Tracheal epithelial cell (primary cell): ENCODE measurements at places on chromosomes 2 and 18. TPM values are rescaled to one million over a fixed set of nuclear protein-coding genes. Genes with fewer than 3 reads are reported as not detected.

The ZNF804A gene
- total RNA-seq = not detected in 2 replicates

The COPS9 gene
- total RNA-seq = 25.4 and 36.1 TPM in 2 replicates

The MGAT5 gene
- total RNA-seq = 51.8 and 63.3 TPM in 2 replicates

The HTR2B gene
- total RNA-seq = not detected in 2 replicates

The MYOM1 gene
- 0.43 and 0.96 TPM in 2 replicates for total RNA-seq

The GCG gene
- total RNA-seq = not detected in 2 replicates

The ACOXL gene
- total RNA-seq = 0.24 TPM in 1 of 2 replicates, not detected in the other

The PID1 gene
- 4.3 and 5.8 TPM in 2 replicates for total RNA-seq

The MSTN gene
- total RNA-seq = not detected in 2 replicates

The CNTNAP5 gene
- total RNA-seq = not detected in 2 replicates

The AFG3L2 gene
- 62.4 and 67.8 TPM in 2 replicates for total RNA-seq

The TMEM37 gene
- 0.72 TPM in 1 of 2 replicates, not detected in the other for total RNA-seq

The FKBP7 gene
- total RNA-seq = 0.43 and 3.4 TPM in 2 replicates

The HK2 gene
- 50.5 and 122 TPM in 2 replicates for total RNA-seq

The ANO7 gene
- total RNA-seq = 0.24 TPM in 1 of 2 replicates, not detected in the other

The MAPRE3 gene
- total RNA-seq = 1.7 and 2.4 TPM in 2 replicates

The SP140 gene
- 0.48 TPM in 1 of 2 replicates, not detected in the other for total RNA-seq

The DSG1 gene
- 0.21 and 0.72 TPM in 2 replicates for total RNA-seq

The ADGRF3 gene
- total RNA-seq = not detected in 2 replicates

The RAX gene
- total RNA-seq = not detected in 2 replicates

The MBD5 gene
- total RNA-seq = 3.6 and 6.6 TPM in 2 replicates

The UCN gene
- 0.48 and 0.85 TPM in 2 replicates for total RNA-seq

The CHRNG gene
- not detected in 2 replicates for total RNA-seq

The BOK gene
- total RNA-seq = 27.5 and 48.2 TPM in 2 replicates

The IL1RL1 gene
- total RNA-seq = 7.5 and 11.6 TPM in 2 replicates

The MARCHF4 gene
- 0.48 TPM in 1 of 2 replicates, not detected in the other for total RNA-seq

The CRACDL gene
- total RNA-seq = 0.48 and 1.1 TPM in 2 replicates

The INPP5D gene
- 21.9 and 66.3 TPM in 2 replicates for total RNA-seq

The MBOAT2 gene
- 69.6 and 139 TPM in 2 replicates for total RNA-seq

The CD226 gene
- total RNA-seq = under 0.01 and 1.9 TPM in 2 replicates

The CXCR1 gene
- not detected in 2 replicates for total RNA-seq

The GPR45 gene
- not detected in 2 replicates for total RNA-seq

The COX7A2L gene
- total RNA-seq = 268 and 369 TPM in 2 replicates

The IL1F10 gene
- not detected in 2 replicates for total RNA-seq

The TRAF3IP1 gene
- total RNA-seq = 4.6 and 6.4 TPM in 2 replicates

The GREB1L gene
- 2.1 and 2.7 TPM in 2 replicates for total RNA-seq

The CDH7 gene
- under 0.01 TPM in 2 replicates for total RNA-seq

The POTEJ gene
- total RNA-seq = not detected in 2 replicates
